RPMI7951 (cell line): ENCODE measurements at places on chromosomes 11 and 22. TPM values are rescaled to one million over a fixed set of nuclear protein-coding genes. Genes with fewer than 3 reads are reported as not detected.

DNA sequence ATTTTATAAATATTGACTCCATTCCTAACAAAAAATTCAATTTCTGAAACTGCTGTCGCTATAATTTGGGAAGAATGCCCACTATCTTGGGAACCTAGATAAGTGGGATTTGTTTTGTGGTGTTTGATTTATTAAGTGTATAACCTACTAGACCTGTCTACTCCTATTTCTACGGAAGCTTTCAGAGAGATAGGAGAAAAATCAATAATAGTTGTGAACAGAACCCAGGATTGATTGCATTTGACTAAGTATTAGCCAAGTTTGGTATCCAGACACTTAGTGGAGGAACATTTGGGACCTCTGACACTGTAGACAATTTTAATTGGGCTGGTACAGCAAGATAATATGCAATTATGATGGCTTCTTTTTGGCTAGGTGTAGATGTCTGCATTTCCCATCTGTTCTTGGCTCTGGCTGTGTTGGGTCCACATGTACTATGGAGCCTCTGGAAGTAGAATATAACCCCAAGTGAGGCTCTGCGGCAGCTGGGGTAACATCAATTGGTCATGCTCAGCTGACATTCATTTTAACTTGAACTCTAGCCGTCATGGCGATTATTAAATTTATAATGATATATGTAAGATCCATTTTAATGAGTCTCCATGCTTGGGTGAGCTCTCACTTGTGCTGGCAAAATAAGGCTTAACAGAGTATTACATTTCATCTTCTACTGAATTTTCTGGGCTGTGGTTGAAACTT, 111.5 kb upstream of the E2F8 start:
- no peak for DNase-seq

DNA sequence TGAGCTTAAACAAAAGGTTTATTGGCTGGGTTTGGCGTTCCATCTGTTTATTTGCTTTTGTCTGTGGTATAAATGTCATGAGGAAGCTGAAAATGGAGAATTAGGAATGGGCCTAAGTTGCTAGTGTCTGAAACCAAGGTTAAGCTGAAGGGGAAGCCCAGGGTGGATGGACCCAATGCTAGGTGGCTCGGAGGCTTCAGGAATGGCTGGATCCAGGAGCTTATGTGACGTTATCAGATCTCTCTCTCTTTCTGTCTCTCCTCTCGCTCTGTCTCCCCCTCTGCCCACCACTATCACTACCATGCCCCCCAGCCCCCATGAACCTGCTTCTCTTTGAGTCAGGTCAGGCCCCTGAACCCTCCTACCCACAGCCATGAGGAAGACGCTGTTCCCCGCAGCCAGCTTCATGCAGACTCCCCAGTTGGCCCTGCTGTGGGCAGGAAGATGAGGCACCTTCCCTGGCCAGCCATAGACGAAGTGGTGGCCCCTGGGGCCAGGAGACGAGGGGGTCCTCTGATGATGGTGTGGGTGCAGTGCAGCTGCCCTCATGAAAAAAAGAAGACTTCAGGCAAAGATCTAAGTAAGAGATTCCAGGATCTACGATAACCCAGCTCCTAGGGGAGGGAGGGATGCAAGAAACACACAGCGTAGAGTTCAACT, 101.5 kb downstream of the BRD1 start:
- DNase-seq = no peak

DNA sequence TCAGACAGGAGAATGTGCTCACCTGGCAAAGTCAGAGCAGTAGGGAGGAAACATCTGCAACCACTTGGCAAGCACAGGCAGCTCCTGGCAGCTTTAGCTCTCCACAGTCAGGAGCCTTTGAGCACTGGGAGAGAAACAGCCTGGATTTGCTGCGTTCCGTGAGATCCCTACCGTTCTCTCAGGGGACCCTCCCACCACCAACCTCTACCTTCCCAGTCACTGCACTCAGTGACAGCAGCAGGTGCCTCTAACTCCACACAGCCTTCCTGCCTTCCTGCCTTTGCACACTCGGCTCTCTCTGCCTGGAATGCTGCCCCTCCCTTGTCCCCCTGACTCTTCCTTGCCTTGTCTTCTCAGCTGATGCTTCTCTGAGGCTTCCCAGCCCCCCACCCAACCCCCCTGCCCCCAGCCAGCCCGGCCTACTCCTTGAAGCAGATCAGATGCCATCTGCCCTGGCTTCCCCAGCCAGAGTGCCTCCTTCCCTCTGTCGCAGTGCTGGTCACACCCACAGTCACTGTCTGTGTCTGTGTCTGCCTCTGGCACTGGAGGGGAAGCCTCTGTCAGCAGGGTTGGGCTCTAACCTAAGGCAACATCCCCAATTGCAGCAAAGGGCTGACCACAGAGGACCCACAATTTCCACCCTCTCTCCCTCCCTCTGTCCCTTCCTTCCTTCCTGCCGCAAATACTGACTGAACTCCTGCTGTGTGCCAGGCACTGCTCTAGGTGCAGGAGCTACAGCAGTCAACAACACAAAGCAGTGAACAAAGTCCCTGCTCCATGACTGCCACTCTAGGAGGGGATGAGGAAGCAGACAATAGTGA, 14.9 kb upstream of the TSKU start:
- DNase-seq = peak; percentile 70

DNA sequence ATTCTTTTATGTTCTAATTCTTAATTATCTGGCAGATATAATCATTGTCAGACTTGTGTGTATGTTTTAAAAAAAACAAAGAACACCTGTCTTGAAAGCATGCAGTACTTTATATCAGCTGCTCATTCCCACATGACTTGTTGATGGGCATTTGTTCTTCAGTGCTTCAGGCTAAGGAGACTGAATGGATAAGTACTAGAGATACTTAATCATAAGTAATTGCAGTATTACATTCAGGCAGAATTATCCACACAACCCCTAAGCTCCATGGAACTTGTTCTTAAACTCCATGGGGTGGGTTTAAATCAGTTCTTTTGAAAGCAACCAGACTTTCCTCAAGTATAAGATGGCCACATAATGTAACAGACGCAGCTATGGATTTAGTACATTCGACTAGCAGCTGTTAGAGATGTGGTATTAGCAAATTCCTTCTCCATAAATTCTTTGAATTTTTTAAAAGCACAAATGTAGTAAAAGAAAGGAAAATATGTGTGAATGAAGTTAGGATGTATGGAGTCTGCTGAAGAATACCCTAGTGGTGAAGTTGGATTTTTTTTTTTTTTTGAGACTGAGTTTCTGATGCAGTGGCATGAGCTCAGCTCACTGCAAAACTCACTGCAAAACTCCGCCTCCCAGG, 3.0 kb downstream of the JAM3 start:
- no peak for DNase-seq

The C11orf16 gene
- not detected in 2 replicates for total RNA-seq

DNA sequence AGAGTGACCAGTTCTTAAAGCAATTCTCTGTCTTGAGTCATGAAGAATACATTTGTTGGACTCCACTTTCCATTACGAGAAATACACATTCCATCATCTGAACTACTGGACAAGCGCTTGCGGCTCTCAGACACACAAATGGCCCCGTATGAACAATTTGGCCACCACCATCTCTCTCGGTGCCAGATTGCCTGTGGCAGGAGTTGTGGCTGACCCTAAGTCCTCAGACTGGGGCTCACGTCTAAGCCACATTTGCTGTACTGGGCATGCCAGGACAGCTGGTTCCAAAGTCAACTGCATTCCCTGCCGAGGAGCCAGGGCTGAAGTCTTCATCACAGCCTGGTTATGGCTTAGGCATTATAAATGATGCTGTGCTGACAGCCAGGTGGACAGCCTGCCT, 227.5 kb downstream of the MIAT start:
- peak; percentile 98 for DNase-seq

- no peak for DNase-seq
Measured at GRCh38 chr11:18934195-18934814, 4.9 kb downstream of the MRGPRX1 start.

DNA sequence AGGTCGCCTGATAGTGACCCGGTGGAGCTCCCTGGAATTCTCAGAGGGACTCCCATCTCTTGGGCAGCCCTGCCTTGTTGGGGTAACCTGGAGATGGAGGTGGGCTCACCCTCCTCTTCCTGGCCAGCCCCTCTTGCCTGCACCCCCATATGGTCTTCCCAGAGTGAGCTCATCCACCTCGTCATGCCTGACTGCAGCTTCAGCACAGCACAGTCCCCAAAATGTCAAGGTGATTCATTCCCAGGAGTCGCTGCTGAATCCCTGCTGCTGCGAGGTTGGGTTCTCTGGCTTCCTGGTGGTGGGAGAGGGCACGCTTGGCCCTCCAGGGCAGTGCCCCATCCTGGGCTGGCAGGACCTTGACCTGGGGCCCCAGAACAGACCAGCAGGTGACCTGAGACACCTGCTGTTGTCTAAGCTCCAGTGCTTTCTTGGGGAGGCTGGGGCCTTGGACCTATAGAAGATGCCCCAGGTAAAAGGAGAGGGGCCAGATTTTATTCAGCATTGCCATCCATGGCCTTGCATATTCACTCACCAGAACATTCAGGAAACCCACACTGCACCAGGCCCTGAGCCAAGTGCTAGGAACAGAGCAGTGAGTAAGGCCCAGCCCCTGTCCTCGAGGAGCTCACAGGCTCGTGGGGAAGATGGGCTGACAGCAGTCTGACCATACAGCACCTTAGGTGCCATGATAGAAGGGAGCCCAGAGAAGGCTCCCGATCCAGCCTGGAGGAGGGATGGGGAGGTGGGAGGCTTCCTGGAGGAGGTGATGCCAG, 72.9 kb downstream of the CACNA1I start:
- no peak for DNase-seq

DNA sequence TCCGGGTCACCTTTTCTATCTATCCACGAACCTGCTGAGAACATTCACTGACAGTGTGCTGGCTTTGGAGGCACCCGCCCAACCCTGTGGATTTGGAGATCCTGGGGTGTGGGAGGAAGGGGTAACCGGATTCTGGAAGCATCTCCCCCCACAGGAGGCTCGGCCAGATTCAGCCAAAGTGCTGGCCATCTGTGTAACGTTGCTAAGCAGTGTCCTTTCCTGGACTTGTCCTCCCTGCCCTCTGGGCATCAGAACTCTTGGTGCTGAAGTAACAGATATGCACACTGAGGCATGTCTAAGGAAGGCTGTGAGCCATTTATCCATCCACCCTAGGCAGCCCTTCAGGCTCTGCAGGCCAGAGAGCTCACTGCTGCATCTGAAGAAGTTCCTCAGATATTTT, 85.7 kb downstream of the SNX19 start:
- DNase-seq = no peak

DNA sequence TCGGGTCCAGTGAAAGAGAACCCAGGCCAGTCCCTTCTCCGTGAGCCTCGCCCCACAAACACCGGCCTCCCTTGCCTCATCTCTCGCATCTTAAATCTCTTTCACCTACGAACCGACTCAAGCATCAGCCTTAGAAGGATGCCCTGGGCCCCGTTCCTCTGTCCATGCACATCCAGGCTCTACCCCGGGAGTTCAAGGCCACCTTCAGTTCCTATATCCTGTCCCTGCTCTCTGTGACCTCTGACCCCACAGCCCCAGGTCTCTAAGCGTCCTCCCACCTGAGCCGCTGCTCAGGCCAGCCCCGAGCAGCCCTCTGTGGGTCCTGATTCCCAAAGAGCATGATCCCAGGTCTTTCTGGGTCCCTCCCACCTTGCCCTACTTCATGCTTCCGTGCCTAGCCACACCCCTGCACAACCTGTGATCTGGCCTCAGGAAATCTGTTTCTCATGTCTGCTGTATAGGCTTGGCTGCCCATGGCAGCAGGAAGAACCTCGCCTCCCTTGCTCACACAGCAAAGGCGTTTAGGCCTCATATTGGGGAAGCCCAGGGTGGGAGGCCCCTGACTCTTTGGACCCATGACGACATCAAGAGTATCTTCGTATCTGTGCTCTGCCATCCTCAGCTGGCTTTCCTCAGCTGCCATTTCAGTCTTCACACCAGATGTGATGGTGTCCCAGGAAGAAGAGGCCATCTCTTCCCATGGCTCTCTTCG, 77.5 kb upstream of the SEPTIN5 start:
- no peak for DNase-seq

The GRAP2 gene
- 0.78 and 0.84 TPM in 2 replicates for total RNA-seq

- DNase-seq = no peak
Measured at GRCh38 chr11:204587-205109, 2.6 kb downstream of the BET1L start.

The RNF169 gene
- 9.3 and 11.1 TPM in 2 replicates for total RNA-seq

DNA sequence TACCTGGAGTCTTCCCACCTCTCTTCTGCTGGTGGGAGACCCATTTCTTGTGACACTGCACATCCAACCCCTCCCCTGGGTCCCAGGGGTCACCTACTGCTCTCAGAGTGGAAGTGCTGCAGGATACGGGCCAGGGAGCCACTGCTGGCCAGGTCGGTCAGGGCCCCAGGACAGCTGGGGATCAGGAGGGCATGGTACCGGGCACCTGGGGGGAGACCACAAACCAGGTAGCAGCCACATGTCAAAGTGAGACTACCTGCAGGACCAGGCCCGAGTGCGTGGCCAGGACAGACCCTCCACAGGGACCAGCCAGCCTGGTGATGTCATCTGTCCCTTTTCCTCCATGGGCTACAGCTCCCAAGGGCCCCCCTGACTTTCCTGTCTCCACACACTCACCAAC, 3.9 kb downstream of the GATD1 start:
- DNase-seq = no peak

DNA sequence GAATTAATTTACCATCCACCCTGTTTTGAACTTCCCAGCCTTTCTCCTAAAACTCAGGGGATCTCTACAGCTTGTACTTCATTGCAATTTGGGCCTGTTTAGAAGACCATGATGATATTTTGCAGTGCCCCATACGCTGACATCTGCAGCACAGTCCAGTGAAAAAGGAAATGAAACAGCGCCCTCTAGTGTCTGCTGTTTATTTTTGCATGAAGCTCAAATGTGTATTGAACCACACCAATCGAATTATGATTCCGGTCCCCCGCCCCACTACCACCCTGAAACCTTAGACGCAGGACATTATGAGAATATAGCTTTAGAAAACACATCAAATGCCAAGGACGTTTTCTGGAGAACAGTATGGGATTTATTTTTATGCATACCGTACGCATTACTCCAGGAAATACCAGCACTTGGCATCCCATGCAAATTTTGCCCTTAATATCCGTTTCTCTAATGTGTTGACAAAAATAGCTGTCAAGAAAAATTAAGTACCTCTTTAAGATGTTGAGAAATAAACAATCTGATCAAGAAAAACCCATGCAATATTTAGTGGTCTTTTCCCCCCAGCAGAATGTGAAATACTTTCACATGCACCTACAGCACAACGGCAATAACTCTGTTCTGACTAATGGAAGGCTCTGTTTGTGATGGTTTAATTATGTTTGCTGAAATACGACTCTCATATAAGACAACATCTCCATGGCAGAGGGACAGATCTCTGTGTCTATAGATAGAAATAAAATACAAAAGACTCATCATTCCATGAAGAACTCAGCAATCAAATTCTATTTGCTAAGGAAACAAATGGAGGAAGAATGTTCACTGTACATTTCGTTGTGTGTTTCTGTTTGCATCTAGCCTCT, 93.9 kb downstream of the TECTA start:
- DNase-seq = peak; percentile 56
